ENCODE measurements at places on chromosomes 2 and 18.
A peak's percentile ranks its signal among the peaks of the same experiment; 100 is the strongest.

DNA sequence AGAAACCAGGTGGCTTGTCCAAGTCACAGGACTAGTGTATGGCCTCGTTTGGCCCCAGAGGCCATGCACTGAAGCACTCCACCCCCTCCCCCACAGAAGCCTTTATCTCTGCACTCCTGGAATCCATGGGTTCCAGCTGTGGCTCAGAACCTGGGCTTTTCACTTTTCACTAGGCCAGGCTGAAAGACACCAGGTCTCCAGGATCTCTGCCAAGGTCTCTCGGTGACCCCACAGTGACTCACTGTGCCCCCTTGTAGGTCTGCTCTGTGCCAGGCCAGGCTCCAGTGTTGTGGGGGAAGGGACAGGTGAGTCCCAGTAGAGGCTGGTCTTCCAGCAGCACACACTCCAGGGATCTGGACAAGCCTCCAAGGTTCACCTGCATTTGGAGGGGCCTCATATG lies 31.0 kb upstream of the GLI2 start:
- no peak for DNase-seq

- peak; percentile 68 for DNase-seq
Measured at GRCh38 chr18:39841482-39842365, 2113.3 kb upstream of the PIK3C3 start.

GRCh38 chr2:219387306-219388120 lies at the start of gene DNPEP:
Gene DNPEP (minus strand): TSS chr2:219387912. CDS start chr2:219387794, 118 bp downstream.
- no peak for DNase-seq

DNA sequence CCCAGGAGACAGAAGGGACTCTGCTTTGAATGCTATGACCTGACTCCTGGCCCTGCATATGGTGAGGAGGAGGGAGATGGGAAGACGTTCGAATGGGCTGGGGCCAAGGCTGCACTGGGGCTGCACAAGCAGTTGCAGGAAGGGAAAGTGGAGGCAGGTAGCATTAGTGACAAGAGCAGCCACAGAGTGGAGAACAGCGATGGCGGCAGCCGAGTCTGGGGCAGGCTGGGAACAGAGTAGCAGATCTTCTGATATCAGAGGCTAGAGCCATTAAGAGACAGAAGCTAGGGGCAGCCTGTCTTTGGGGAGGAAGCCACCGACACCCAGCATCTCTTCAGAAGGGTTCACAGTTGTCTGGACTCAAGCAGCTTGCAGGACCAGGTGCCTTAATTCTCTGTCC lies 50.1 kb downstream of the ST3GAL5 start:
- DNase-seq: no peak

DNA sequence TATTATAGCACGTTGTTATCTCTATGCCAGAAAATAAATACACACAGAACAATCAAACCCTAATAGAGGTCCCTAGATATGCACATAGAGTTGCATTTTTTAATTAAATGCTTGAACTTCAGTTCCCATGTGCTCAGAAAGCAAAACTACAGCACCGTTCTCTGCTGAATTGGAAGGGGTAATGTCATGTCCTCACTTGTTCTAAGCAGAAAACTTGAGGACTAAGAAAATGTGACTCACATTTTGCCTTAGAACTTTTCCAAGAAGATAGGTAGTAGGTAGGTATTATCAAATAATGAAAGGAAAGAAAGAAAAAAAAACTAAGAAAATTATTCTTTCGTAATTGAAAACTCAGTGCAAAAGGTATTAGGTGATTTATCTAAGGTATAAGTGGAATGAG lies 607.3 kb downstream of the ERBB4 start:
- DNase-seq: no peak

DNA sequence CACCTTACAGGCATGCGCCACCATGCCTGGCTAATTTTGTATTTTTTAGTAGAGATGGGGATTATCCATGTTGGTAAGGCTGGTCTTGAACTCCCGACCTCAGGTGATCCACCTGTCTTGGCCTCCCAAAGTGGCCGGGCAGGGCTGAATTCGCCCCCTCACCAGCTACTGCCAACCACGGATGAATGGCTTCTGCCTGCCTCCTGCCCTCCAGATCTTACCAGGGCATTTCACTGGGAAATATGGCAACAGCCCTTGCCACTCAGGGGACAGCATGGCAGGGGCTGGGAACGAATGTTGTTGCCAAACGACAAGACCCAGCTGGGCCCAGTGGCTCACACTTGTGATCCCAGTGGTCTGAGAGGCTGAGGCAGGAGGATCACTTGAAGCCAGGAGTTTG lies 1.8 kb upstream of the ALPP start:
- no peak for DNase-seq

DNA sequence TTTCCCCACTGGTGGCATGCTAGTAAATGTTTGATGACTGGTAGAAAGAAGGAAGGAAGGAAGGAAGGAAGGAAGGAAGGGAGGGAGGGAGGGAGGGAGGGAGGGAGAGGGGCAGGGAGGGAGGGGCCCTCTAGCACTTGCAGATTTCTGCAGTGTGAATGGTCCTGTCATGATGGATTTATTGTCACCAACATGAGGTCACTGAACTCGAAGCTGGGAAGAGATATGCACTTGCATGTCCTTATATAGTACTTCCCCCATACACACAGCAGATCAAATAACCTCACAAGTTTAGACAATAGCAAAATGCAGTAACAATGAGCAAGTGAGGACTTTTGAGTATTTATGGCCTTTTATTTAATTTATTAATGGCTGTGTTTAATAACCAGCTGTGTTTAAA lies 44.5 kb upstream of the CXCR4 start:
- DNase-seq: no peak

DNA sequence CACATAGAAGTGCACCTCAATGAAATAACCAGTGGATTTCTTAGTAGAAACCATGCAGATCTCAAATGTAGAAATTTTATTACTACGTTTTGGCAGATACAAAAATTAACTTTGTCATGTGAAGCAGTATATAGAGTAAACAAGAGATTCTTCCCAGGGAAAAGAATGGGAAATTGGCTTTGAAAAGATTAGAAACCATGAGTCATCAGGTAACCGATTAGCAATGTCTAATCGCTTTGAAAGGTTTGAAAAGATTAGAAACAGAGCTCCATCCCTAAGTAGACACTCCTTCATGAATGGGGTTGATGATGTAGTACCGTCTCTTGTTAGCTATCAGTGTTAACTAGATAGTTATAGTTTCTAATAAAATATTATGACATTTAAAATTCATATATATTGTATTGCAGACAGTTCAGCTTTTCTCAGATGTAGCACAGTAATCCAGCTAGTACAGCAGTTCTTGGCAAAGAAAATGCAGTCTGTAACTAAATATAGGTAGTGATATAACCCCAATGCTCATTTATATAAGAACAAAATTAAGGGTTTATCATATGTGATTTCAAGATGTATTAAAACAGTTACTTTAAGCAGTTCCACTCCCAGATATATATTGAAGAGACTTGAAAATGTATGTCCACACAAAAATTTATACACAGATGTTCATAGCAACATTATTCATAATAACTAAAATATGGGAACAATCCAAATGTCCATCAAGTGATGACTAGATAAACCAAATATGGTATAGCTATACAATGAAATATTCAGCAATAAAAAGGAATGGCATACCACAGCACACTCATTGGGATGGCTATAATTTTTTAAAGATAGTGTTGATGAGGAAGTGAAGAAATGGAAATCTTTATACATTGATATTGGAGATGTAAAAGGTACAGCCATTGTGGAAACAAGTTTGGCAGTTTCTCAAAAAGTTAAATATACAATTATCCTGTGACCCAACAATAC lies 113.9 kb downstream of the PTPN4 start:
- DNase-seq: no peak

DNA sequence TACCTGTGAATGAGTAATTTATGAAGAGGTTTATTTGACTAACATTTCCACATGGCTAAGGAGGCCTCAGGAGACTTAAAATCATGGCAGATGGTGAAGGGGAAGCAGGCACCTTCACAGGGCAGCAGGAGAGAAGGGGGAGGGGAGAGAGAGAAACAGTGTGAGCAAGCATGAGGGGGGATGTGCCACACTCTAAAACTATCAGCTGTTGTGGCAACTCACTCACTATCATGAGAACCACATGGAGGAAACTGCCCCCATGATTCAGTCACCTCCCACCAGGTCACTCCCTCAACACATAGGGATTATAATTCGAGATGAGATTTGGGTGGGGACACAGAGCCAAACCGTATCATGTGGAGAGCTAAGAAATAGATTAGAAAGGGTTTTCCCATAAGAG lies 309.0 kb downstream of the RDH14 start:
- no peak for DNase-seq

GRCh38 chr2:172811027-172811426 lies 75.4 kb downstream of the RAPGEF4 start:
- DNase-seq: no peak

GRCh38 chr18:14912967-14913366 lies 165.0 kb downstream of the ANKRD30B start:
- DNase-seq: no peak

- DNase-seq: no peak
Measured at GRCh38 chr2:77087987-77088414, 434.2 kb downstream of the LRRTM4 start.

DNA sequence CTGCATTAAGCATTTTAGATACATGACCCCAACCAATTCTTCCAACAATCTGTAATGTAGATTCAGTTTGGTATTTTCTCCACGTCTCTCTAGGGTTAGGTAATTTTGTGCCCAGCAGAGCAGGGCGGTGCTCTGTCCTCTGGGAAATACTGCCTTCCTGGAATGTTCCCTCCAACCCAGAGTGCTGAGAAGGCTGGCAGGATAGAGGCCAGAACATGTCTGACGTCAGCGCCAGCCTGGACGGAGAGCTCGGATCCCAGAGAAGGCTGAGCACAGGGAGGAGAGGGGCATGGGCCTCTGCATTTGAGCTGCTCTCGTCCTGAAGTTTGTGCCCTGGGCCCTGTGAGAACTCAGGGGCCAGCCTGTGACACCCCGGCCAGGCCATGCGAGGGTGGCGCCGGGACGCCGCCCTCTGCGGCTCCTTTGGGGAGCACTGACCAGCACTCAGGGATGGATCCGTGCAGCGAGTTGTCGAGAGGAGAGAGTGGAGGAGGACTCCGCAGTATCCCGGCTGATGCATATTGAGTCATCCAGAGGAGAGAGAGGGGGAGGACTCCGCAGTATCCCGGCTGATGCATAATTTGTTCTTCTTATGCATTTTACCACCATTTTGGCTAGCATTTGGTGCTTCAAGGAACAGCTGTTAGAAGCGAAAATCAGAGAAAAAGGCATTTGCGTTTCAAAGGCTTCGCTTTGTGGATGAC lies 80.0 kb upstream of the PXDN start:
- no peak for DNase-seq

DNA sequence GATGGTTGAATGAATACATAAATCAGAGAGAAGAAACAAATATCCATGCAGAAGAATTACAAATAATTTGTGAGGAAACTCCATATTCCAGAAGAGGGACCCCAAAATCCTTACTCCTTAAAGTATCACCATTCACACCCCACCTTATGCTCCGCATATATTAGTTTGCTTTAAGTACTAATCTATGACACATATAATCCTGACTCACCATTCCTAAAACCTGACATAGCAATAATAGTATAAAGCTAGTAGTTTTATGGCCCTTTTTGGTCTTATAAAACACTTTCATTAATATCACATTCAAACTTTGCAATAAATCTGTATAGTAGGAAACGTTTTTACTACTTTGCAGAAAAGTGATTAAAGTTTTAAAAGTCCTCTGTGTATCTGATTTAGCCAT lies 719.0 kb upstream of the SLC39A10 start:
- no peak for DNase-seq

GRCh38 chr2:226656367-226656766 lies 143.3 kb downstream of the IRS1 start:
- DNase-seq: no peak

DNA sequence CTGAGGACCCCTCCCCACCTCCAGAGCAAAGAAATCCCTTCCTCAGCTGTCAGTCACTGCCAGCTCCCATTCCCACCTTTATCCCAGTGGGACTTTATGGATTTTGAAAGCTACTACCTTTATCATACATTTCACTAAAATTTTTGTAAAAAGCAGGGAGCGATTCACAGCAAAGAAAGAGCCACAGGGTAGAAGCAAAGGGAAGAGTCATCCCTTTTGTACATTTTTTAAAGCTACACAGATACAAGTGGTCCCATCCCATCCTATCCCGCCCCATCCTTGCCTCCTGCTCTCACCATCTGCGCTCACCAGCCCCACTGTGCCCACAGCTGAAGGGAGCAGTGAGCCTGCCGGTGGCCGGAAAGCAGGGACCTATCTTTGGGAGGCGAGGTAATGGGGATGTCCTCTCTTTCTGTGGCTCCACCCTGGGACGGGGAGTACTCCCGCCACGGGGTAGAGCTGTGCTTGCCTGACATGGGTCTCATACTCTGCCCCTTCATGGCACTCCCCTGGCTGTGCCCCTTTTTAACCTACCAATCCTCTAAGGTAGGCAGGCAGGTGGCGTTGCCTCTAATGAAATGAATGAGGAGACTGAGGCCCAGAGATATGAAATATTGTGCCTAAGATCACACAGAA lies 13.2 kb downstream of the SH2D6 start:
- DNase-seq: no peak

DNA sequence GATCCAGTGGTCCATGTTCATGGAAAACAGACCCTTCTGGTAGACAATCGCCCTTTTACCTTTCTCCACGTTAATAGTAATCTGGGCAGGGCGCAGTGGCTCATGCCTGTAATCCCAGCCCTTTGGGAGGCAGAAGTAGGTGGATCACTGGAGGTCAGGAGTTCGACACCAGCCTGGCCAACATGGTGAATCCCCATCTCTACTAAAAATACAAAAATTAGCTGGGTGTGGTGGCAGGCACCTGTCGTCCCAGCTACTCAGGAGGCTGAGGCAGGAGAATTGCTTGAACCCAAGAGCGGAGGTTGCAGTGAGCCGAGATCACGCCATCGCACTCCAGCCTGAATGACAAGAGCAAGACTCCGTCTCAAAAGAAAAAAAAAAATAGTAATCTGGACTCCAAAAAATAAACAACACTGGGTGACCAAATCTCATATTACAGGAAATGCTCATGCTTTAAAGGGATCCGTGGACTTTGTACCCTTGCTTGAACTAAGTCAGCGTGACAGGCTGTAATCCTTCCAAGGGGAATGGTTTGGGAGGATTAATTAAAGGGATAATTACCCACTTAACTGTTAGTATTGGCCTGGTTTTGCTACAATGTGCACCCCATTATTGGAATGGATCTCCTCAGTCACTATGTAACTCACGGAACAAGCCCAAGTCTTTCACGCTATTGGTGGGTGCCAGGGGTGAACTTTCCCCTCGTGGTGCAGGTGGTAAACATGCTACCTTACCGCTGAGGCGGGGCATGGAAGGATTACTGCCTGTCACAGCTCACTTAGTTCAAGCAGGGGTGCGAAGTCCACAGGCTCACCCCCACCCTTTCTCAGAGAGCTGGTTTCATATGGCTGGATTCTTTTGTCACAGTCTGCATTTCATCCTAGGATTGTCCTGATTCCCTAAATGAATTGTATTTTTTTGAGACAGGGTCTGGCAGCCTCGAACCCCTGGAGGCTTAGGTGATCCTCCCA lies 36.7 kb downstream of the PROC start:
- DNase-seq: no peak

- DNase-seq: peak; percentile 61
Measured at GRCh38 chr2:15334644-15335326, 226.3 kb downstream of the NBAS start.

- no peak for DNase-seq
Measured at GRCh38 chr2:128310761-128311160, 7.9 kb downstream of the HS6ST1 start.

GRCh38 chr18:61924550-61924949 lies 31.7 kb upstream of the RNF152 start:
- DNase-seq: no peak

- no peak for DNase-seq
Measured at GRCh38 chr2:214587442-214587841, 176.6 kb downstream of the VWC2L start.
